ENCODE measurements at places on chromosomes 1 and 21.

DNA sequence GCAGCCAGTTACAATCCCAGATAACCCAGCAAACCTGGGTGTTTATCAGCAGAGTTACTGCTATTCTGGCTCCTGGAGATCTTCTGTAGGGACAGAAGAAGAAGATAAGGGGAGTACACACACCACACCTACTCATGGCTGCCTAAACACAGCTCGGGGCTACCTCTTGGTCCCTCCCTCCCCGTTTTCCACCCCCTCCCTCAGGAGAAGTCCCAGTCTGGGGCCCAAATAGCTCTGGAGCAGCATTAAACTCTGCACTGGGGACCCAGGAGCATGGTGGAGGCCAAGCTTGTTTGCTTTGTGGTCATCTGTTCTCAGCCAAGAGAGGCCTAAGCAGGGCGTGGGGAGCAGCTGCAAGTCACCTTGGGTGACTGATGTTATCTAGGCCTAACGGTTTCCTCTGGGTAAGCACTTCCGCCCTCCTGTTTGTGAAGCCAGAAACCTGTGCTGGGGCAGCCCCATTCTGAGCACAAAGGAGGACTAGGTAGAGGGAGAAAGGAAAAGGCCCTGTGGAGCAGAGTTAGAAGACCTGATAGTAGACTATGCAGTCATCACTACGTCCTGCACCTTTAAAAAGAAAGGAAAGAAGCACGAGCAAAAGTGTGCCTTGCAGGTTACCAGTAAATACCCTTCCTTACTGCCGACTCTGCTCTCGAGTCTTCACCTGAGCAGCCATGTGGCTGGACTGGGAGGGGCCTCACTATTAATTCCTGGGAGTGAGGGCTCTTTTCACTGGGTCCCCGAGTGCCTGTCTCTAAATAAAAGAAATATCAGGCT lies 2.0 kb upstream of the RCSD1 start:
- DNase-seq: no peak

- DNase-seq: no peak
Measured at GRCh38 chr1:242569867-242570266, 45.4 kb upstream of the PLD5 start.

- no peak for DNase-seq
Measured at GRCh38 chr1:218361298-218362065, 16.3 kb downstream of the TGFB2 start.

DNA sequence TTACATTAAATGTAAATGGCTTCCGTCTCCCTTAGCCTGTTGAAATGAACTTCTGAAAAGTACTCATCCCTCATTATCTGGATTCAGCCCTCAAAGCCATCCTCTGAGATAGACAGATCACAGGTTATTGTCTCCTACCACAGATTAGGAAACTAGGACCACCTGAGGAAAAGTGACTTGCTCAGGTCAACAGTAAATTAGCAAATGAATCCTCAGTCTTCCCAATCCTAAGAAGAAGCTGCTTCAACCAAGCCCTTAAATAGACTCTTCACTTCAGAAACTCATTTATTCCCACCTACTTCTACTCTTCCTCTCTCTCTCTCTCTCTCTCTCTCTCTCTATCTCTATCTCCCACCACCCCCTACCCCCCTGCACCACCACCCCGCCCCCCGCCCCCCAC lies 152.3 kb downstream of the DMRTA2 start:
- no peak for DNase-seq

GRCh38 chr1:227742738-227743715 lies 7.8 kb downstream of the SNAP47 start:
- no peak for DNase-seq

- no peak for DNase-seq
Measured at GRCh38 chr1:2566101-2567045, 10.2 kb downstream of the TNFRSF14 start.

DNA sequence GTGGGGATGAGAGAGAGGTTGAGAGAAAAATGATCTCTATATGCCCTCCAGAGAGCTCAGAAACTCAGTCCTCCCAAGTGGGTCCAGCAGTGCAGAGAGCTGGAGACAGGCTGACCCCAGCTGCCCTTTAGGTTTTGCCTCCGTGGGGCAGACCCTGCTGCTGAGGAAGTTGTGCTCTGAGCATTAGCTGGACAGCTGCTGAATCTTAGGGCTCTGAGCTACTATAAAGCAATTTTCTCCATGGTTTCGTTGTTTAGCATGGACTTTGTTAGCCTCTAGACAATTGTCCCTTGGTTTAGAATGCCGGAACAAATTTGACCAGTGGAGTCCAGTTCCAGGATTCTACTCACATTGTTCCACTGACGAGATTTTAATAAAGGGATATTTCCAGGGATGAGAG lies 22.1 kb downstream of the BATF3 start:
- DNase-seq: no peak

DNA sequence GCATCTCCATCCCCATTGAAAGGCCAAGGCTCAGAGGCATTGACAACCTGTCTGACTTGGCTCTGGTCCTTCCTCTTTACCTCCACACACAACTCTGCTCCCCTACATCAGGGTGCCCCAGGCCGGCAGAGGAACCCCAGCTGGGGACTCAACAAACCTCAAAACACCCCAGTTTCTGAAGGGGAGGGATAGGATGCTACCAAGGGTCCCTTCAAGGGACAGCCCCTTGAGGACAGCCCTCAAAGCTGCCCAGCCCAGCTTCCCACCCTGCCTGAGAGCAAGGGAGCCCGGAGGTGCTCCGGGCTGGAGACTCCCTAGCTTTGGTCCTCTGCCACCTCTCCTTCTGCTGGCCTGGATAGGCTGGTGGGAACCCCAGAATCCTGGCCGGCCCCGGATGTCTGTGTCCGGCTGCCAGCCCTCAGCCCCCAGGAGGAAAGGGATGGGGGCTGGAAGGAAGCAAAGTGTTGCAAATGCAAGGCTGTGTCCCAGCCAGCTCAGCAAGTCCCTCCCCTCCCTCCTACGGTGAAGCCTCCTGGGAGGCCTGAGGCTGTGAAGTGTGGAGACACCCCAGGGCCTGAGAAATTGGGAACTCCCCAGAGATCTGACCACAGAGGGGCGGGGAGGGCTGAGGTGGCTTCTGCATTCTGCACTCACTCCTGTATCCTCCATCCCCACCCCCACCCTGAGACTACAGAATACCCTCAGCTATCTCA lies 1.1 kb upstream of the MARCKSL1 start:
- no peak for DNase-seq

DNA sequence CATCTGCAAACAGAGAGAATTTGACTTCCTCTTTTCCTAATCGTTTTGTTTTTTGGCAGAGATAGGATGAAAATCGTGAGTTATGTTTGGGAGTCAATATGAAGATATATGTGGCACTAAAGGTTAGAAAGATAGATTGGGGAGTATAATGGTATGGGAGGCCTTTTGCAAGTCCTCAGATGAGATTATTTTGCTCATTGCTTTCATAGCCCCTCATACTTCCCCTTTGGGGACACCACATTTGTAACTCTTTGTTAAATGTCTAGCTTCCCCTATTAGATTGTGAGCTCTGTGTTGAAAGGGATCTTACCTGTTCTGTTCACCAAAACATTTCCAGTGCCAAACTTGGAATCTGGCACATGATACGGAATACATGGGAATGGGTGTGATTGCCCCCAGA lies 30.2 kb downstream of the RAVER2 start:
- DNase-seq: no peak

DNA sequence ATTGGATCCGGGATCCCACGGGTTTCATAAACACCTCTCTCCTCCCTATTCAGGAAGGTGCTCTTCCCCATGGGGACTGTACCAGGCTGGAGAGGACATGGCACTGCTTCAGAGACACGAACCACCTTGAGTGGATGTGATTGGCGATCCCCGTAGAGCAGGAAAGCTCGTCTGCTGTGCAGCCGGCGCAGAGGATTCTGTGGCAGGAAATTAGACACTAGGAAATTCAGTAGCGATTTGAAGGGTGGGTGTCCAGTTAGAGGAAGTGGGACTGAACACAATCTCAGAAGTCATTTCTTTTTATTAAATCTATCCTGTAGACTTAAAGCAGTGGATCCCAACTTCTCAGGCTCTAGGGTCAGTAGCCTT lies 767 bp downstream of the PDIK1L start:
- no peak for DNase-seq

- no peak for DNase-seq
Measured at GRCh38 chr1:9248341-9249262, 14.0 kb downstream of the H6PD start.

DNA sequence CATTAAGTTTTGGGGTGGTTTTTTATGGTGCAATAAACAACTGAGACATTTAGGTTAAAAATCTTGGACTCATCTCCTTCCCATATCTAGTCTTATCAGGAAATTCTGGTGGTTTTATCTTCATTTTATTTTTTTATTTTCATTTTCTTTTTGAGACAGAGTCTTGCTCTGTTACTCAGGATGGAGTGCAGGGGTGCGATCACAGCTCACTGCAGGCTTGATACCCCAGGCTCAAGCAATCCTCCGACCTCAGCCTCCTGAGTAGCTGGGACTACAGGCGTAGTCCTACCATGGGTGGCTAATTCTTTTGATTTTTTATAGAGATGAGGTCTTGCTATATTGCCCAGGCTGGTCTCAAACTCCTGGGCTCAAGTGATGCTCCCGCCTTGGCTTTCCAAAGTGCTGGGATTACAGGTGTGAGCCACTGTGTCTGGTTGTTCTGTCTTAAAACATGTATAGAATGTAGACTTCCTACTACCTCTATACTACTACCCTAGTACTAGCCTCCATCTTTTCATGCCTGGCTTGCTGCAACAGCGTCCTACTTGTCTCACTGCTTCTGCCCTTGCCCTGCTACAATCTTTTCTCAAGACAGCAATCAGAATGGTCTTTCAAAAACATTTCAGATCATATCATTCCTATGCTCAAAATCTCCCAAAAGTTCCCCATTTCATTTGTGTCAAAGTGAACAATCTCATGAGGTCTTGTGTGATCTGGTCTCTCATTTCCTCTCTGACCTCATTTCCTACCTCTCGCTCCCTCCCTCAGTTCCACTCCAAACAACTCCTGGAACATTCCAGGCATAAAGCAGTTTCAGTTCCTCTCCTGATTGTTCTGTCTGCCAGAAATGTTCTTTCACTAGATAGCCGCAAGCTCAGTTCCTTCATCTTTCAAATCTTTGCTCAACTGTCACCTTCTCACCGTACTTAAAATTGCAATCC lies 5.9 kb upstream of the FCGR2A start:
- no peak for DNase-seq

- no peak for DNase-seq
Measured at GRCh38 chr1:8702472-8702849, 115.0 kb downstream of the RERE start.
